Stimulated activated CD4-positive, alpha-beta T cell treated with anti-CD3 and anti-CD28 coated beads, Interleukin-2, amount 100 ng/mL, for 24 hours (primary cell): ENCODE measurements at places on chromosomes 11 and 22.

GRCh38 chr11:32838505-32839274 lies 9.0 kb downstream of the PRRG4 start:
- DNase-seq: no peak

GRCh38 chr11:76444065-76444383 lies 794 bp upstream of the EMSY start:
- no peak for DNase-seq

GRCh38 chr11:60872961-60873524 lies 5.7 kb downstream of the ZP1 start:
- DNase-seq: peak; percentile 16

GRCh38 chr11:125111001-125111342 lies 454 bp downstream of the TMEM218 start:
- peak; percentile 15 for DNase-seq

DNA sequence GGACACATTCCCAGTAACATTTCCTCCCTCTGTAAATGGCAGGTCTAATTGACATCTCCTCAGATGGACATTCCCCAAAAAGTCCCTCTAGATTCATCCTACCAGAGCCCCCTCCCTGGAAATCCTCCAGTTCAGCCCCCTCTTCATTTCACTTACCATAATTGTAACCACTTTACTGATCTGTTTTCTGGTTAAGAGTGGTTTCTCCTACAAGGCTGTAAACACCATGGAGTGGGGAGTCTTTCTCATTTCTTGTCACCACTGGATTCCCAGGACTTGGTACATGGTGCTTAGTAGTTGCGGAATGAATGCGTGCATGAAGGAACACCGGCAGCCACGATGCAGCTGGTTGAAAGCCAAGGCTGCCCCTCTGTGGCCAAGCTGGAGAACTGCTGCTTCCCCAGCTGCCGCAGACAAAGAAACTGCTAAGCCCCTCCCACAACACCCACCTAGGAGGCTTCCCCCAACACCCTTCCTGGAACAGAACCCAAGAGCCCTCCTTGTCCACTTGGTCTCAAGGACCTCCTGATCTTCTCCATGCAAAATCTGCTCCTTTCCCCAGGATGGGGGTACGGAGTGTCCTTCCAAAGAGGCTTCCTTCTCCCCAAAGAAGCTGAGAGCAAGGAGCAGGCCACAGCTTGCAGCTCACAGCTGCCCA lies 18.6 kb upstream of the SCARF2 start:
- peak; percentile 80 for DNase-seq

GRCh38 chr11:94305146-94305545 lies 766 bp downstream of the IZUMO1R start:
- no peak for DNase-seq

DNA sequence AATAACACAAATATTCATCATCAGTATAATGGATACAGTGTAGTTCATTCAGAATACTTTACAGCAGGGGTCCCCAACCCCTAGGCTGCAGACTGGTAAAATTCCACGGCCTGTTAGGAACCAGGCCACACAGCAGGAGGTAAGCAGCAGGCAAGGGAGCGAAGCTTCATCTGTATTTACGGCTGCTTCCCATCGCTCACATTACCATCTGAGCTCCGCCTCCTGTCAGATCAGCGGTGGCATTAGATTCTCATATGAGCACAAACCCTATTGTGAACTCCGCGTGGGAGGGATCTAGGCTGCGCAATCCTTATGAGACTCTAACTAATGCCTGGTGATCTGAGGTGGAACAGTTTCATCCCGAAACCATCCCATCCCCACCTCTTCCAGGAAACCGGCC lies 125.1 kb downstream of the SERGEF start:
- no peak for DNase-seq

DNA sequence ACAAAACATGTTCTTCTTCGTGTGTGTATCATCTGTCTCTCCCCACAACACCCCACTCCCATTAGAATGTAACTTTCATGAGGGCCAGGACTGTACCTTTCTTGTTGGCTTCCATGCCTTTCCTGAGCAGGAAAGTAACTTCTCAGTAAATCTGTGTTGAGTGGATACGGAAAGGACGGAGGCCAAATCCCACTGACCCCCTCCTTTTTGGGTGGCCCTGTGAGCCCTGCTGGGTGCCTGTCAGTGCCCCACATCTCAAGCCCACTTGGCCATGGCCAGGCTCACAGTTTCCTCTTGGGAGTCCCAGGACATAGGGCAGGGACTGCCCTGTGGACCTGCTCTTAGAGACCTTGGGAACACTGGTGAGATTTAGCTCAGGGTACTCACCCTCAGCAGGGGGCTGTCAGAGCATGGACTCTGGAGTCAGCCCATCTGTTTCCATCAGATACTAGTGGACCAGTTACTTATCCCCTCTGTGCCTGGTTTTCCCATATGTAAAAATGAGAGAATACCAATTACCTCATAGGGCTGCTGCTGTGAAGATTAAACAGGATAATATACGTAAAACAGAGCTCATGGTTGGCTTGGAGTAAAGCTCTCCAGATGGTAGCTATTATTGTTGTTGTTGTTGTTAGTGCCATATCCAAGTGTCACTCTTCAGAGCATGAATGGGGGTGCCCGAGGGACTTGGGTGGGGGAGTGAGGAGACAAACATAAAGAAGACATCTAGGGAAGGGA lies 1.0 kb upstream of the C11orf96 start:
- no peak for DNase-seq

DNA sequence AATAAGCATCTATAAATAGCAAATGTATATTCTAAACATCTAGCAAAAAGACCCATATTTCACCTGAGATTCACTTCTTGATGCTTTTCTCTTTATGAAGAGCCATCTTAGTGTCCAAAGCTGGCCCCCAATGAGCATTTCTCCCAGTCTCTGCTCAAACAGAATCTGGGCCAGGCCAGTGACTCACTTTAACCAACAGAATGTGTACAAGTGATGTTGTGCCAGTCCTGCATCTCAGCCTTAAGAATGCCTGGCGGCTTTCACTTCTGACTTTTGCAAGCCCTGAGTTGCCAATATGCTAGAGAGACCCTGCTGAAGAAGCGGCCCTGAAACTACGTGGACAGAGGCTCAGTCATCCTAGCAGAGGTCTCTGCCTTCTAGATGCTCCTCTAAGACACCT lies 6.9 kb upstream of the COPB1 start:
- no peak for DNase-seq

DNA sequence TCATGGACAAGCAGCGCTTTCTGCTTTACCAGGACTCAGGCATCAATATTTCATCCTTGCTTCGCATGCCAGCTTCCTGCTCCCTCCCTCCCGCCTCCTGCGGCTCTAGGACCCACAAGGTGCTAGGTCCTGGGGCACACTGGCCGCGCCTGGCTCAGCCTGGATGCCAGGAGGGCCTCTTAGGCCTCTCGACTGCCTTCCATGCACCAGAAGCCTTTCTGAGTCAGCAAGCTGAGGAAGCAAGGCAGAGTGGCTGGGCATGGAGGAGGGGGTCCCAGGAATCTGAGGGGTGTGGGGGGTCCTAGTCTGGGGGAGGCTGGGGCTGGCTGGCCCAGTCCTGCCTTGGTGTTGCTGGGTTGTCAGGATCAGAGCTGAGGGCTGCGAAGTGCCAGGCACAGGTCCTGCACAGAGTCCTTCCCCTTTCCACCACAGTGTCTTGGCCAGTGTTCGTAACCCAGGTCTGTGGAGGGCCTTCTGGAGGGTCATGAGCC lies 61.0 kb upstream of the THY1 start:
- DNase-seq: no peak

GRCh38 chr11:77075425-77075905 lies 8.7 kb downstream of the CAPN5 start:
- no peak for DNase-seq

GRCh38 chr11:124463324-124463723 lies 17.8 kb upstream of the OR8B8 start:
- no peak for DNase-seq

GRCh38 chr11:4619514-4619913 lies 11.5 kb upstream of the TRIM68 start:
- no peak for DNase-seq

GRCh38 chr11:78261828-78262227 lies 73.1 kb downstream of the USP35 start:
- no peak for DNase-seq

DNA sequence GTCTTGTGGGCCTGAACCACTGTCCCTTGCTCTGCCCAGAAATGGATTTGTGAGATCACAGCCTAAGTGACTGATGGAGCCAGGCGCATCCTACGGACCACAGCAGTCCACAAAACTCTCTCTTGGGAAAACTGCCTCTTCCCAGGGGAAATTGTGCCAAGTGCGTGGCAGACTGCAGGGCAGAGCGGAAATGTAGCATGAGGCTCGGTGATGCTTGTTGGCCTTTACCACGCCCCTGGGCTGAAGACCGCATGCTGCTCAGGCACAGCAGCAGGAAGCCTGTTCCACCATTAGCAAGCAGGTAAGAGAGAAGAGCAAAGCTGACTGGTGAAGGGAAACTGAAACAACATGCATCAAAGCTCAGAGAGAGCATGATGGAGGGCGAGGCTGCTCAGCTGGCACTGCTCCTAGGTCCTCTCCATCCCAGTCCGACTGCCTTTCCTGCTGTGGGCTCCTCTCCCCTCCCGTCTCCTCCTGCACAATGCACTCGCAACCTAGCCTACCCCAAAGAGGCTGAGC lies 26.5 kb upstream of the SCARF2 start:
- peak; percentile 56 for DNase-seq

- DNase-seq: no peak
These were observed 28.8 kb upstream of the SHANK2 start for GRCh38 chr11:71281204-71281603.

- DNase-seq: no peak
These were observed 827 bp upstream of the MUC2 start for GRCh38 chr11:1073851-1074243.

GRCh38 chr11:122895563-122895962 lies 13.0 kb downstream of the JHY start:
- no peak for DNase-seq

DNA sequence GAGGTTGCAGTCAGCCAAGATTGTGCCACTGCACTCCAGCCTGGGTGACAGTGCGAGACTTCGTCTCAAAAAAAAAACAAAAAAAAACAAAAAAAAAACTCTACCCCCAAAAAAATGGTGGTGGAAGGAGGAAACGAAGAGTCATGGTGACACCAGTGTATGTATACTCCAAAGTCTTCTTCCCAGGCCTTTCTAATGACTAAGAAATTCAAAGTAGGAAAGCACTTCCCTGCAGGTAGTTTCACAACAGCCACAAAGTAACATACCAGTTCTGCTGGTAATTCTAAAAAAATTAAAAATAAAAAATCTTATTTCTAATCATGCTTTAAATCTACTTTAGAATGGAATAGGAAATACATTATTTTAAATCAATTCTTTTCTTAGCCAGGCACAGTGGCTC lies 72.6 kb downstream of the DENND5A start:
- no peak for DNase-seq

DNA sequence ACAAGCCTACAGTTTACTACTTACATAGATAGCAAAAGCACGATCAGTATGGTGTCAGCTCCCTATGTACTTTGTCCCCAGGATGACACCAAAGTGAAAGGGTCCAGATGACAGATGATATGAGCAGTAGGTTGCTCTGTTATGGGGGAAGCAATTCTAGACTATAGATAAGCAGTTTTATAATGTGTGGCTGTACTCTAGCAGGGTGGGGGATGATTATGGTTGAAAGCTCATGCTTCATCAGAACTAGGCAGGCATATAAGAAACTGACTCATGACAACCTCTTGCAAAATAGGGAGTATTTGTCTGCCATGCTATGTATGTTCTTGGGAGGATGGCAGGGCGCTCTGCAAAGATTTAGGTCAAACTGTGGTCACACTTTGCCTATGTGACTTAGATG lies 158.2 kb upstream of the ZBED5 start:
- no peak for DNase-seq

DNA sequence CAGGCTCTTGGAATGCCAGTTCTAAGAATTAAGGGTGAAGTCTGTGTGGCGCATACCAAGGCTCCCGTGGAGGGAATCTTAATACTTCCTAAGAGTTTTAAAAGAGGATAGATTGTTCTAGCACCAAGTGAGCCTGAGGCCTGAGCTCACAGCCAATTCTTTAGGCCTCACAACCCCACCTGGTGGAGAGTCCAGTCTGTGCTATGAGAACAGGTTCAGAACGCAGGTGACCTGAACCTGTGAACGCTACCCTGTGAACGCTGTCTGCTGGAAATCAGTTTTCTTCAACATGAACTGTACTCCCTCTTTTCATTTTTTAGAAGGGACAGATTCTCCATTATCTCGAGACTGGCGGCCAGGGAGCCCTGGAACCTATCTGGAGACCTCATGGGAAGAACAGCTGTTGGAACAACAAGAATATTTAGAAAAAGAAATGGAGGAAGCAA lies 43.2 kb upstream of the DLAT start:
- peak; percentile 69 for DNase-seq

DNA sequence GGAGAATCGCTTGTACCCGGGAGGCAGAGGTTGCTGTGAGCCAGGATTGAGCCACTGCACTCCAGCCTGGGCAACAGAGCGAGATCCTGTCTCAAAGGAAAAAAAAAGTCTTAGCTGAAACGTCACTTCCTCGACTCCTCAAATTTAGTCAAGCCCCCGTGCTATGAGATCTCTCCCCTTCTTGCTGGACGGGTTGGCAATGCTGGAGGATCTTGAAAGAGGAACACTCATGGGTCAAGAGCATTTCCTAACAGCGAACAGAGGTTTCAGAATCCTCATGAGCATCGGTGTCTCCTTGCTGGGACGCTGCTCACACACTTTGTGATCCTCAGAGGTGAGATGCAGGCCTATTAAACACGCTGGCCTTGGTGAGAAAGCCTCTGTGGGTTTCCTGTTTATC lies 35.9 kb downstream of the APOL3 start:
- DNase-seq: no peak

GRCh38 chr11:131591051-131591461 lies 220.6 kb downstream of the NTM start:
- no peak for DNase-seq

DNA sequence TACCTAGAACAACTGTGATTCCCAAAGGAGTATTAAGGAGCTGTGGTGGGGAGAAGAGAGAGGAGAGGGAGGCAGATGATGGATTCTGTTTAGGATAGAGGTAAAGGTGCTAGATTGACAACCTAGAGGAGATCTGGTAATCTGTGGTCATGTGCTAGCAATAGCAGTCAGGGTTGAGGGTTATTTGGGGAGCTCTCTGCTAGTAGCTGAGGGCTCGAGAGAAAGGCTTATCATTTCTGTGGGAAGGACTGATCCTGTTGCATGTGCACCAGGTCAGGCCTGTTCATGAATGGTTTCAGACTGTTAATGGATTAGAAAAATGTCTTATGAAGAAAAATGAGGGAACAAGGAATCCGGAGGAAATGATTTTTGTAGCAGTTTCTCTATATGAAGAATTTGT lies 63.2 kb downstream of the MTMR3 start:
- no peak for DNase-seq

DNA sequence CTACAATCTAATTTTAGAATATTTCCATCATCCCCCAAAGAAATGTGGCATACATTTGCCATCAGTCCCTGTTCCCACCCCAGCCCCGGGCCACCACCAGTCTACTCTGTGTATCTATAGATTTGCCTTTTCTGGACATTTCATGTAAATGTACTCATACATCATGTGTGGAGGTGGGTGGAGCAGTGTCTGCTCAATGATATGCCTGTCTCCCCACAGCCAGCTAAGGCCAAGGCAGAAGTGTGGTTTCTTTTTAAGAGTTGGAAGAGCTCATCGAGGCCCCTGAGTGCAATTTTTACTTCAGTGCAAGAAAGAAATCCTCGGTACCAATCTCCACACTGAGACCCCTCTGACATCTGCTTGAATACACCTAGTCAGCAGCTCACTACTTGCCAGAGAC lies 80.5 kb downstream of the TP53I11 start:
- DNase-seq: no peak
